ENCODE measurements at places on chromosomes 2 and 18.

GRCh38 chr18:57547260-57547659, 39.2 kb downstream of the FECH start:
- no peak for DNase-seq

GRCh38 chr2:28895189-28895893, 874 bp downstream of the WDR43 start:
- peak; percentile 63 for DNase-seq

DNA sequence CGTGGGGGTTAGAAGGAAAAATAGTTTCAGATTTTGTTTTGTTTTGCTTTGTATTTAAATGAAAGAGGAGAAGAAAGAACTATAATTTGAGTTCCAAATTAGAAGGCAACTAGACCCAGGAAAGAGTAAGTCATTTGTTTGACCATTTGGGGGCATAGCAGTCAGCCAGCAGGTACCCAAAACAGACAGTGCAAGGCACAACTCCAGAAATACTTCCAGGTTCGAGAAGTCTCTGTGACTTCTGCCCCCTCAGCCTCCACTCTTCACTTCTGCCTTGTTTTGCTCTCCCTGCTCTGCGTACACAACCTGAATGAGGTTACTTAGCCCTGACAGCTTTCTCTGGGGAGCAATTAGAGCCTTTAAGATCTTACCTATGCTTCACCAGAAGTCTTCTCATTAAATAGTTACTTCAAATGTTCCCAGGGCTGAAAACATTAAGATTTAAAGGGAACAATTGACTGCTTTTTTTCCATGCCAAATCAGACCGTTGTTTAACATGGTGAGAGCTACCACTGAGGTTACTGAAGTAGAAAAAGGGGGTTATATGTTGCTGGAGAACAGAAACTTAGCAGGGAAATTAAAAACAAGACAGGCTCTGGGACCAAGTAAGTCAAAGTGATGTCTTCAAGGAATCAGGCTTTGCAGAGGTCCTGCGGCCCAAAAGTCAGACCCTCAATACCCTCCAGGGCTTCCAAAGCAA, 216.9 kb downstream of the BCL11A start:
- no peak for DNase-seq

GRCh38 chr2:168254158-168254935, 7.0 kb upstream of the STK39 start:
- DNase-seq: no peak

GRCh38 chr2:11127761-11128160, 27.5 kb upstream of the SLC66A3 start:
- DNase-seq: no peak

DNA sequence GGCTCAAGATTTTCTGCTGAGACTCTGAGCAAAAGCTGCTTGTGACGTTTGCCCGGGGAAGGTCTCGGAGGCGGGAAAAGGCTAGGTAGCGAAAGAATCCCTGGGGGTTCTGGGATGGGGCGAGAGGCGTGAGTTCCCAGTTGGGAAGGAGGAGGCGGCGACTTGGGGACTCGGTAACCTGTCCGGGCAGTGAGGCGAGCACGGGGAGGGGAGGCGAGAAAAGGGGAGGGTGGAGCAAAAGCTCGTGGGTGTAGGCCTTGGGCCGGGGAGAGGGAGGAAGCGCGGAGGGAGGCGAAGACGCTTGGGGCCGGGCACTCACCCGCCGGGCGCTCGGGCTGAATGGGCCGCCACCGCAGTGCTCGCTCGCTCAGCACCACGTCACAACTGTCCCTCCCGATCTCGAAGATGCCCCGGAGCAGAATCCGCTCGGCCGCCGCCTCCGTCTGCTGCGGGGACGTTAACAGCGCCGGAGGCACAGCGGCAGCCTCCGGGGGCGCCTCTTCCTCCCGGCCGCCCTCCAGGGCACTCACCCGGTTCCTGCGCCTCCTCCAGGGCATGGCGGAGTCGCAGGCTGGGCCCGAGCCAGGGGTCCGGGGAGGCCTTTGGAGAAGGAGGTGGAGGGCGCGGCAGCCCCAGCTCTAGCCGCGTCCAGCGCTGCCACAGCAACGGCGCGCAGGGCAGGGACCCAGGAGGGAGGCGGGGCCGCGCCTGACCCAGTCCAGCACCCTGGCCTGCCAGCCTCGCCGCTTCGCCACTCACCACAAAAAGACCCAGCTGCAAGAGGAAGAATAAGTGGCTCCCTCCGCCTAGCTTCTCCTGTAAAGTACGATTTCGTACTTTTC, at the start of gene CERKL:
Gene CERKL (minus strand): TSS at position 656 of the 842 bp plus-strand sequence. CDS start 99 bp downstream, at position 557.
- peak; percentile 42 for DNase-seq

DNA sequence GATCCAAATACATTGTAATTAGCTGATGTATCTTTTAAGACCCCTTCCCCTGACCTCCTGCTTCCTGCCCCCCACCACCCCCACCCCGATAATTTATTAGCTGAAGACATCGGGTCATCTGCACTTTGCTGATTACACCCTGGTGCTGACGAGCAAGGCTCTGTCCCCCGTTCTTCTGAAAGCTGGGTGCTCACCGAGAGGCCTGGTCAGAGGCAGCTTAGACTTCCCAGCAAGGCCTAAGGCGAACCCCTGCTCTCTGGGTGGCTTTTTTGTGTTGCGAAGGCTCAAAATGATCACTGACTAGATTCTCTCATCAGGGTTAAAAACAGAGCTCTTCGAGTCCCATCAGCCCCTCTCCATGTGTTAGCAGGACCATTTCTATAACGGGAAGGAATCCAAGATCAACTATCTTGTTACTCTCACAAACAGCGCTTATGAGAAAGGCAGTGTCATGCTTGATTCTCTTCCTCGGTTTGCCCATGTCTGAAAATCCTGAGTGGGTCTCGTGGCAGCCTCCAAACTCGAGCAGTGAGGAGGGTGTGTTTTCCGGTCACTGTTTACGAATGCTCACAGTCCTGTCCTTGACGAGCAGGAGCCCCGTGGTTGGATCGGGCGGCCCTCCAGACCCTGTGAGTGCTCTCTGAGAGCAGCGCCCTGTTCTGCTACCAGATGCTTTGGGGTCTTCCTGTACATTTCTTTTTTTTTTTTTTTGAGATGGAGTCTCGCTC, 201.6 kb downstream of the HDAC4 start:
- no peak for DNase-seq

DNA sequence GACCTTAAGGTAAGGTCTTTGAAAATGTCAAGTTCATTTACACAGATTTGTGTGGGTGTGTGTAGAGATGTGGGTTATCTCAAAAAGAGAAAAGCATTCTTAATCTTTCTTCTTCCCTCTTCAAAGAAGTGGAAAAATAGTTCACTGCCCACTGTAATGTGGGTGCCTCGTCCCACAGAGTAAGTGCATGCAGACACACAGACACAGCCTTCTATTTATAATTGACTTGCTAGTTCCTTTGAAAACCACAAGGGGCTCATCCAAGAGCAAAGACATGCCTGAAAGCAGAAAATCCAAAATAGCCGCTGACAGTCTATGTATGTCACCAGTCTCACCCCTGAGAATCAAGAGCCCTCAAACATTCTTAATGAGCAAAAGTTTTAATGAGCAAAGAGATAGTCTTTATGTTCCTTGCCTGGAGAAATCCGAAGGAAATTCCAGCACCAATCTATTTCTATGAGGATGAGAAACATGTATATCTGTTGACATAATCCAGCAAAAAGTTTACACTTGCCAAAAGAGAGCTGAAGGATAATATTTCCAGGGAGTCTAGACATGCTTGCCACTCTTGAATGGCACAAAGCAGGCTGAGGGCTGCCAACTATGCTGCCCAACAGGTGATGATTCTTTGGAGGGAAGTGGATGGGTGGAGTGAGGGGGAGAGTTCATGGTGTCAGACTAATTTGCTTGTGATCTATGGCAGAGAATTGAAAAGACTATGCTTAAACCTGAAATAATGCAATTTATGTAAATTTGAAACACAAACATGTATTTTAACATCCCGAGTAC, 93.9 kb downstream of the ACVR1 start:
- DNase-seq: peak; percentile 29

- peak; percentile 60 for DNase-seq
Observed at GRCh38 chr2:30272761-30273573, 41.6 kb downstream of the LBH start.

GRCh38 chr2:206728277-206729199, 10.3 kb upstream of the DYTN start:
- no peak for DNase-seq

DNA sequence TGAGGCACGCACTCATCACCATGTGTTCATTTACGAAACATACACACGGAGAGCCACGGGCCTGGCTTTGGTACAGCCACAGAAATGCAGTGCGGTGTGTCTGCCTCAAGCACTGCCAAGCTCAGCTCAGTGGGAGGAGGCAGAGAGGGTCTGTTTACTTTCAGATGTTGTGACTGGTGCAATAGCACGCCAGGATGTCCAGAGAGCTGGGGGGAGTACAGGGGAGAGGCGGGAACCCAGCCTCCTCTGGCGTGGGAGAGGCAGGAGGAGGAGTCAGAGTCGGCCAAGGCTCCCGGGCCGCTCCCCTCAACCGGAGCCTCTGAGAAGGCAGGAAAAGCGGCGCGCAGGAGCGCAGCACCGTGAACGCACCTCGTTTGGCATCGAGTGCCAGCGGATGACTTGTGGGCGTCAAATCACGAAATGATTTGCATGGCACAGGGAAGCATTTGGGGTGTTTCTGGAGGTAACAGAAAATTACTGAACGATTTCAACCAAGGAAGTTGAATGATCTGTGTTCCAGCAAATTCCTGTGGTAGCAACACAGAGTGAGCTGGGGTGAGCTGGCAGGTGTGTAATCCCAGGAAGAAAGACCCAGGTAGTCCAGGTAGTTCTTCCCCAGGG, 143.0 kb downstream of the ZNF516 start:
- no peak for DNase-seq

DNA sequence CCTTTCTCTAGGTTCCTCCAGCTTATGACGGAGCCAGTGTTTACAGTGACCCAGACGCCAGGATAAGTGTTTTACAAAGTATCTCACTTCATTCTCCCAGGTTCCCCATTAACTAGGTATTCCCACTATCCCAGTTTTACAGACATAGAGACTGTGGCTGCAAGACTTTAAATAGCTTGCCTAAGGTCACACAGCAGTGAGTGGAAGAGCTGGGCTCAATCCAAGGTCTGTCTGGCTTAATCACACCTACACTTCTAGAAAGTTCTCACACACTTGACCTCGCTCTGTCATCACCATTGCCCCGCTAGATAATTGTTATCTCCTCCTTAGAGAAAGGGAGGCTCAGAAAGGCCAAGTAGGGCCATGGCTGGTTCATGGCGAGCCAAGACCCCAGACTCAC, 110.2 kb downstream of the ANTXR1 start:
- DNase-seq: no peak

- DNase-seq: no peak
Observed at GRCh38 chr18:58060254-58060653, 16.2 kb downstream of the NEDD4L start.

GRCh38 chr2:209519906-209520305, 96.1 kb downstream of the MAP2 start:
- no peak for DNase-seq

- no peak for DNase-seq
Observed at GRCh38 chr2:147197754-147198483, 646.9 kb upstream of the ACVR2A start.

Data from stimulated activated CD8-positive, alpha-beta memory T cell treated with anti-CD3 and anti-CD28 coated beads, Interleukin-4, amount 100 ng/mL, for 48 hours (primary cell).